ENCODE measurements at places on chromosomes 6 and 20.

DNA sequence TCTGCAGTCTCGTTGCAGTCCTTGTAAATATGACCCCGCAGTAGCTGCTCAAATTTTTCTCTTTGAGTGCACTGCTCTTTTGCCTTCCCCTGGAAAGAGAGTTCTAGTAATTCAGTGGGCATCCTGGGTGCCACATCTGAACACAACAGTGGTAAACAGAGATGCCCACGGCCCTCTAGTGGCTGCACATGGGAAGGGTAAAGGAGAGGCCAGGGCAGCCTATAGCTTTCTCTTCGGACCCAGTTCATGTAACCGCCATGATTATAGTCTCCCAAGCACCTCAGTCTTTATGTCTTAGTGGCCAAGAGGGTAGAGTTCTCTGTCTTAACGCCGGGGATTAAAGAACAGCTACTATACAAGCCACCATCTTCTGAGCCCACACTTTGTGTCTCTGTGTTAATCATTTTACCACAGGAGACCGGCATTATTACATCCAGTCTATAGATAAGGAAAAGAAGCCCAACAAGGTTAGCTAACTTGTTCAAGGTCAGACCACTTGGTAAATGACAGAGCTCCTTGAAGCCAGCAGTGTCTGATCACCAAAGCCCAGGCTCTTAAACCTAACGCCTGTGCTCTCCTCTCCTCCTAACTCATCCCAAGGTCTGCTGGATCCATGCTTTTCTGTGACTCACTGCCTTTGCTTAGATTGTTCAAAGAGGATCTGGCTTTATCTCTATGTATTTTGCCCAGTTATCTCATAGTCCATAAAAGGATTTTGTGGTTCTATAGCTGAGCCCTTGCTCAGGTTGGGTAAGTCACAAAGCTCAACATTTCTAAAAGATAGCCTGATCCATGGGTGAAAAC is 81.8 kb downstream of the ISM1 start:
- DNase-seq, result peak; percentile 69
- H3K36me3 ChIP-seq, result no peaks in the 10 kb centered on the region
- peaks cover 2% of the 10 kb centered on the region for H3K27me3 ChIP-seq
- H3K4me3 ChIP-seq, result no peak overlapping the region

- no peaks in the 10 kb centered on the region for H3K36me3 ChIP-seq
- H3K4me1 ChIP-seq, result no peaks in the 10 kb centered on the region
- peaks cover 2% of the 10 kb centered on the region for H3K27me3 ChIP-seq
Measured at GRCh38 chr20:40134176-40134575, 554.9 kb downstream of the MAFB start.

GRCh38 chr6:72955666-72956065 is 269.6 kb downstream of the KHDC1L start:
- H3K4me3 ChIP-seq, result no peak overlapping the region
- H3K27ac ChIP-seq, result no peak overlapping the region
- DNase-seq, result no peak
- no peaks in the 10 kb centered on the region for H3K36me3 ChIP-seq
- no peaks in the 10 kb centered on the region for H3K27me3 ChIP-seq

- no peak for DNase-seq
- no peaks in the 10 kb centered on the region for H3K36me3 ChIP-seq
- no peak overlapping the region for H3K27ac ChIP-seq
- H3K4me1 ChIP-seq, result no peaks in the 10 kb centered on the region
- no peak overlapping the region for H3K4me3 ChIP-seq
- H3K27me3 ChIP-seq, result peaks cover 4% of the 10 kb centered on the region
Measured at GRCh38 chr20:5045906-5046305, 44.6 kb upstream of the SLC23A2 start.
